ENCODE measurements at places on chromosomes 13 and 19. TPM values are rescaled to one million over a fixed set of nuclear protein-coding genes. Genes with fewer than 3 reads are reported as not detected.

Gene ZNF439
- 5.6 TPM for total RNA-seq

Gene ATP4B
- not detected for total RNA-seq

Gene RFPL4AL1
- total RNA-seq, result not detected

DNA sequence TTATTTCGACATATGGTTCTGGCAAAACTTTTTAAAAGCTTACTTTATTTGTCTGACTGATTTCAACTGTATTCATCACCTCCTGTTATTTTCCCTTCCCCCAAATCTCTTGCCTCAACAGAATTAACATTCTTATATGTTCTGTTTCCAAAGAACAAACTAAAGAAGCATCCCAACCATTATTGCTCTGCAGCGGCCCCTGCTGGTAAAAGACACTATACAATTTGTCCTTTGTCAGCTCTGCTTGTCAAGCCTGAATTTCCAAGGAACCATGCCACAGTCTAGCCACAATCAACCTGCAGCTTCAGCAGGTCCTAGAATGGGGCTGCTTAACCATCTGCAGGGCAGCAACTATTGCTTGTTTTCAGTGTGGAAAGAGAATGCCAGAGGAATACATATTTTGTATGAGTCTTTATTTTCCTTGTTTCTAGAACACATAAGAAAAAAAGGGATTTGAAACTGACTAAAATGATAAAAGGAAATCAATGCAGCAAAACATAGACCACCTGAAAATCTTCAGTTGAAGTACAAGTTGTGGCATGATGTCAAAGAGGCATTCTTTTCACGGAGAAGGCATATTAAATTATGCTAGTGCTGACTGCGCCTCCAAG lies 845.3 kb downstream of the DIAPH3 start:
- no peak overlapping the region for H3K4me3 ChIP-seq
- no peaks in the 10 kb centered on the region for H3K36me3 ChIP-seq
- peaks cover 4% of the 10 kb centered on the region for H3K27me3 ChIP-seq
- H3K27ac ChIP-seq, result no peak overlapping the region
- peak; percentile 67 for DNase-seq
- H3K4me1 ChIP-seq, result no peaks in the 10 kb centered on the region

DNA sequence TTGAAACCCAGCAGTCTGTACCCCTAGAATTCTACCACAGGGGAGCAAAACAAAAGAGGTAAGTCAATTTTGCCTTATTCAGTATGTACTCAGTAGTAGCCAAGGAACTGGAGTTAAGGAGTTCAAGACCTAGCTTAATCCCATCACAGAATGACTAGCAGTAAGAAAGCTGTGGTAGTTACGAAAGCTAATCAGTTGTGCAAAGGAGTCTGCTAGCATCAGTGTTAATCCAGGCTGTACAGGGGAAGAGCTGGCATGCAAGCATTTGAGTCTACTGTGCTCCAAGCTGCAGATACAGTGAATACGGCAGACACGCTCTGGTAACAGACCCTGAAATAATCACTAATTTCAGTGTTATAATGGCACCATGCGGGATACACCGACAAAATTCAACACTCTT lies 4.7 kb downstream of the DNMT1 start:
- H3K27me3 ChIP-seq, result no peaks in the 10 kb centered on the region
- H3K4me1 ChIP-seq, result peaks cover 48% of the 10 kb centered on the region

GRCh38 chr13:97858161-97858560 lies 95.3 kb upstream of the IPO5 start:
- no peak overlapping the region for H3K4me3 ChIP-seq
- H3K4me1 ChIP-seq, result no peaks in the 10 kb centered on the region
- no peak for DNase-seq
- H3K27me3 ChIP-seq, result peaks cover 4% of the 10 kb centered on the region
- no peak overlapping the region for H3K27ac ChIP-seq
- no peaks in the 10 kb centered on the region for H3K36me3 ChIP-seq

GRCh38 chr19:11587975-11588631 lies 9.2 kb upstream of the ZNF627 start:
- H3K36me3 ChIP-seq, result no peaks in the 10 kb centered on the region
- H3K27ac ChIP-seq, result no peak overlapping the region
- H3K4me1 ChIP-seq, result peaks cover 3% of the 10 kb centered on the region
- no peak overlapping the region for H3K4me3 ChIP-seq

DNA sequence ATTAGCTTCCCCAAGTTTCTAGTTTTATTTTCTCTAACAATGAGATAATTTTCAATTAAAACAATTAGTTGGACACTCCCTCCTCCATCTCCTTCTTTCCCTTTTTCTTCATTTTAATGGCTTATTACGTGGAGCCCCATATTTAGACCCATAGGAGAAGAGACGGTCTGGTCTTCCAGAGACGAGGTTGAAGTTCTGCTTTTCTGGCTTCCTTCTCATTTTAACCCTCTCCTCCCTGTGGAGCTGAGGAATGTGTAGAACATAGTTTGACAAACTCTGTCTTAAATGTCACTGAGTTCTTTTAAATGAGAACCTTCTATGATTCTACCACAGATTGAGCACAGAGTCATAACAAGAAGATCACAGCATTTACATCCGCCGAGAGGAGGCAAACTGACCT lies 86.8 kb downstream of the EDNRB start:
- H3K27ac ChIP-seq, result no peak overlapping the region
- H3K4me3 ChIP-seq, result no peak overlapping the region
- H3K27me3 ChIP-seq, result no peaks in the 10 kb centered on the region
- no peaks in the 10 kb centered on the region for H3K4me1 ChIP-seq

Data from activated CD4-positive, alpha-beta memory T cell treated with anti-CD3 and anti-CD28 coated beads for 36 hours (primary cell).